ENCODE measurements at places on chromosomes 3 and 15.

DNA sequence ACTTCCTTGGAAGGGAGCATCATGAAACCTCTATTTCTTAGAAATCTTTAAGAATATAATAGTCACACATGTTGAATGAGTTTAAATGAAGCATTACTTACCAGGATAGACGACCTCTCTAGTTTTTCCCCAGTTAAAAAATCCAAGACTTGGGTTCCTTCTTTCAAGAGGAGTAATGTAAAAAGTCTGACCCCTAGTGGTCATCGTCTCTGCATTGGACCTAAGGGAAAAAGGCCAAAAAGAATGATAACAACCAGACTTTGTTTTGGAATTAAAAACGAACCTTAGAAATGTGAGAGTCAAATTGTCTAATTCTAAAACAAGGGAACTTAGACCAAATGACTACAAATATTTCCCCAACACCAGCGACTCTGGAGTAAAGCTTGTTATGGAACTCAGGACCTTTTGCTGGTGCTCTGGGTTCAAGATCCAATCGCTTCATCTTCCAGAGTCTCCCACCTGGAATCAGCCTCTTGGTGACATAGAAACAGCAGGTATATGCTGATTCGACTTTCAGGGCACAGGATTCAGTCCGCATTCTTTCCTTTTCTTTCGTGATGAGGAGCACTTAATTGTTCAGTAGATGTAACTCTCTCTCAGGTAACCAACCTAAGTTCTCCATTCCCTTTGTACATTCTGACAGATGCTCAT lies 214.8 kb upstream of the TPRG1 start:
- no peak for DNase-seq

- DNase-seq = no peak
Observed at GRCh38 chr3:116340680-116341216, 104.5 kb downstream of the LSAMP start.

DNA sequence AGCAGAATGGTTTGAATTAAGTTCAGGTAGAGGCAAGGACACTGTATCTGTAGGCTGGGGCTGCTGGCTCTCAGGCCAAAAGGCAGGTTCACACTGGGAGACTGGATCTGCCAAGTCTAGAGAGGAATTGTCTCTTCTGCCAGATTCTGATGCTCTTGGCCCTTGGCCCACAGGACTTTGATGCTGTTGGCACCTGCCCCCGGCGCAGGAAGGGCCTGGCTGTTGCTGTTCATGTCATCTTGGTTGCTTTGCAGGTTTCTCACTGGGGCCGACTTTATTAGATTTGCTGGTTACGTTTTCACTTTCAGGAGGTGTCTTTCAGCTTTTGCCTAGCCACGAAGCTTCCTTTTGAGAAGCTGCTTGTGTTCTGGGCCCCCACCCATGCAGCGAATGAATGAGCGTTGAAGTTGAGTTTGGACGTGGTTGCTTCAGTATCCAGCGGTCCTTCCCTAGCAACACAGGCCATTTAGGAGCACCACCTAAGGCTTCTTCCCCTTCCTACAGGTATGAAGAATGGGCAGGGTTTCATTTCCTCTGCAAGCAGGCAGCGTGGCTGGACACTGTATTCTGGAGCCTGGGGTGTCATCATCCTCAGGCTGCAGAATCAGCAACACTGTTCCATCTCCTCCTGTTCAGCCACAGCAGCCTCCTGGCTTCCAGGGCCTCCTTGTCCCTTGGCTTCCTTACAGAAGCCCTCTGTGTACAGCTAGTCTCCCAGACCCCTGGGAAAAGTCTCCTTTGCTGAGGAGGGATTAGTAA lies 65.6 kb upstream of the PRR23C start:
- no peak for DNase-seq

GRCh38 chr15:43209059-43209824 lies 11.6 kb downstream of the EPB42 start:
- DNase-seq = no peak

- DNase-seq = no peak
Observed at GRCh38 chr15:90101130-90101968, 919 bp downstream of the IDH2 start.

DNA sequence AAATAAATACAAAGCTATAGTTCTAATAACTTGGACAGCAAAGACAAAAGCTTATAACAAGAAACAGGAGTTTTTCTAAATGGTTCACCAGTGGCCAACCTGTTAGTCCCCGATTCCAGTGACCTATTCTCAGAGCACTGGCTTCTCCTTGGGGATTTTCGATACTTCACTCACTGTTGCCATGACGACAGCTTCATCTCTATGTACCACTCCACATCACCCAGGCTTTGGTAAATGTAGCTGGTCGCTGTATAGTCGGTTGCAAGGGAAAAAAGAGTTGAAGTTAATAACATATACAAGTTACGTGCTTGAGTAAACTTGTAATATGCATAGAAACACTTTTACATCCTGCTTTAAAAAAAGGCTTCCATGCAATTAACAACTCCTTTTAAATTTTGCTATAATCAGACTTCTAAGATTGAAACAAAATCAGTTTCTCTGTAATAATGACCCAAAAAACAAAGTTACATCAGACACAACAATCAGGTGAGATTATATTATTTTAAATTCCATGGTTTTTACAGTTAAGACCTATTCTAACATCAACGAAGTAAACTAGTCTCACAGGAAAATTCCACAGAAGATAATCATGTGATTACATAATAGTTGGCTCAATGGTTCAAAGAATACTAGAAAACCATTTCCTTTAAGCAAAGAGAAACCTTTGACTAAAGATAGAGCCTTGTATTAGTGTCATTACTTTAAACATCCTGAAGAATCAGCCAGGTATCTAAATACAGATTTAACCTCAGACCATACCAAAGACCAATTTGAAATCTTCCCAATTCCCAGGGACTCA lies 2.9 kb downstream of the CCNL1 start:
- no peak for DNase-seq

- no peak for DNase-seq
Observed at GRCh38 chr15:94576889-94577533, 345.6 kb downstream of the MCTP2 start.

DNA sequence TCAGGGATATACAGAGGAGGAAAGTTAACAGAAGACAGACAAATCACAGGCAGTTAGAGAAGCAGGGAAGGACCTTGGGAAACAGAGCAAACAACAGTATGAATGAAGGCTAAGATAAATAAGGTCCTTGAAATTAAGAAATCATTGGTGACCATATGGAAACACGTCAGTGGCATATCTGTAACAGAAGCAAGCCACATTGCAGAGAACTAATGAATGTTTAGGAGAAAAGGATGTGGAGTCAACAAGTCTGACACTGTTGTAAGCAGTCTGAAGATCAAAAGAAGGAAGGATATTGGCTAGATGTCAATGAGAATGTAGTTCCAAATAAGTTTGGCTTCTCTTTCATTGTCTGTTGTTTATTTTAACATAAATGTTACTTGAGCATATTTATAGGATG lies 542.4 kb downstream of the UNC13C start:
- DNase-seq = no peak

GRCh38 chr3:157101486-157101885 lies 58.5 kb downstream of the CCNL1 start:
- DNase-seq = no peak

Data from AG04449 (cell line).